ENCODE measurements at places on chromosomes 6 and 20.

GRCh38 chr6:167161851-167162467 lies 4.2 kb upstream of the GPR31 start:
- no peak overlapping the region for H3K27ac ChIP-seq

- H3K4me3 ChIP-seq: no peak overlapping the region
- no peak for DNase-seq
- H3K36me3 ChIP-seq: no peaks in the 10 kb centered on the region
- no peaks in the 10 kb centered on the region for H3K27me3 ChIP-seq
- no peak overlapping the region for H3K27ac ChIP-seq
These were observed 21.0 kb downstream of the PHACTR3 start for GRCh38 chr20:59625214-59625922.

DNA sequence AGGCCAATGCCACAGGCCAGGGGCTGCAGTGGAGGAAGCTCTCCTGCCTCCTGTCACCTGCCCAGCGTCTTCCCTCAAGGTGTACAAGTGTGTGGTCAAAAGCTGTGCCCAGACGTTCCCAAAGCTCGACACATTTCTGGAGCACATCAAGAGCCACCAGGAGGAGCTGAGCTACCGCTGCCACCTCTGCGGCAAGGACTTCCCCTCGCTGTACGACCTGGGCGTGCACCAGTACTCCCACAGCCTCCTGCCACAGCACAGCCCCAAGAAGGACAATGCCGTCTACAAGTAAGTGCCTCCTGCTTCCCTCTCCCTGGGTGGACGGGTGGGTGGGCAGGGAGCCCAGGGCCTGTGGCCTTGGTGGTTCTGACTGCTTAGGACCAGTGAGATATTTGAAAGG lies 38.2 kb downstream of the ZNF341 start:
- DNase-seq: no peak
- no peaks in the 10 kb centered on the region for H3K27me3 ChIP-seq
- H3K27ac ChIP-seq: no peak overlapping the region
- no peaks in the 10 kb centered on the region for H3K36me3 ChIP-seq
- H3K4me1 ChIP-seq: no peaks in the 10 kb centered on the region

DNA sequence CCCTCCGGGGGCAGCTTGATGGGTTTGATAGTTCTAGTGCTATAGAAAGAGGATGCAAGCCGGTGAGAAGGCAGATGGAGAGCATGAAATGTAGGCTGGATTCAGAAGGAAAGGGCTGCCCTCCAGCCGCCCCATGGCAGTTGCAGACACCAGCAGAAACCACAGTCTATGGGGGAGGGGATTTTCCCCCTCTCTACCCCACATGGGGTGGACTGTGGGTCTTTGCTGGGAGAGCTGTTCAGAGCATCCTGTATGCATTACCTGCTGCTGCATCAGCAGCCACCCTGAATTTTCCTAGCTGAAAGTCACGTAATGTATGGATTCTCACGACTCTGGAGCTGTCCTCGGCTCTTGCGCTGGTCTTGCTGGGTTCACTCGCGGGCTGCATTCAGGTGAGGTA lies 48.8 kb upstream of the CST5 start:
- H3K36me3 ChIP-seq: no peaks in the 10 kb centered on the region
- H3K4me3 ChIP-seq: no peak overlapping the region

DNA sequence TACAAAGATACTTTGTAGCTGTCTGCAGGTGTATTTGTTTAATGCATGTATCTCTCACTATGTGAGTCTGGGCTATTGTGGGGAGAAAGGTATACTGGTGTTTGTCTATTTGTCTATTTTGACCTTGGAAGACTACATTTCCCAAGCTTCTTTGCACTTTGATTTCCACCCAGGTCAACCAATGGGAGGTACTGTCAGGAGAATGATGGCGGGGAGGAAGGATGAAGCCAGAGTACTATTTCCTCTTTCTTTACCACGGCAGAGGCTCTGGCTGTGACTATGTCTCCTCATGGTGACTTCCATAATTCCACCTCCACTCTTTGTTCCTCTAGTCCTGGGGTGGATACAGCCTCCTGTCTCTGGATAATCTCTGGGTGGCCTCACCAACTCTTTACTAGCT lies 23.1 kb downstream of the LBP start:
- no peaks in the 10 kb centered on the region for H3K36me3 ChIP-seq
- H3K4me1 ChIP-seq: no peaks in the 10 kb centered on the region
- DNase-seq: peak; percentile 12
- H3K27me3 ChIP-seq: peaks cover 17% of the 10 kb centered on the region
- no peak overlapping the region for H3K4me3 ChIP-seq
- H3K27ac ChIP-seq: no peak overlapping the region

GRCh38 chr6:165626711-165627110 lies 36.3 kb downstream of the PDE10A start:
- H3K27ac ChIP-seq: no peak overlapping the region
- no peaks in the 10 kb centered on the region for H3K4me1 ChIP-seq
- H3K4me3 ChIP-seq: no peak overlapping the region
- no peaks in the 10 kb centered on the region for H3K36me3 ChIP-seq

- H3K27ac ChIP-seq: no peak overlapping the region
- H3K4me1 ChIP-seq: no peaks in the 10 kb centered on the region
- H3K27me3 ChIP-seq: no peaks in the 10 kb centered on the region
These were observed 86.3 kb upstream of the PROKR2 start for GRCh38 chr20:5402903-5403531.

GRCh38 chr20:63351811-63352591 lies 9.1 kb downstream of the CHRNA4 start:
- no peaks in the 10 kb centered on the region for H3K36me3 ChIP-seq
- DNase-seq: no peak
- H3K4me1 ChIP-seq: no peaks in the 10 kb centered on the region
- H3K4me3 ChIP-seq: no peak overlapping the region
- no peak overlapping the region for H3K27ac ChIP-seq

DNA sequence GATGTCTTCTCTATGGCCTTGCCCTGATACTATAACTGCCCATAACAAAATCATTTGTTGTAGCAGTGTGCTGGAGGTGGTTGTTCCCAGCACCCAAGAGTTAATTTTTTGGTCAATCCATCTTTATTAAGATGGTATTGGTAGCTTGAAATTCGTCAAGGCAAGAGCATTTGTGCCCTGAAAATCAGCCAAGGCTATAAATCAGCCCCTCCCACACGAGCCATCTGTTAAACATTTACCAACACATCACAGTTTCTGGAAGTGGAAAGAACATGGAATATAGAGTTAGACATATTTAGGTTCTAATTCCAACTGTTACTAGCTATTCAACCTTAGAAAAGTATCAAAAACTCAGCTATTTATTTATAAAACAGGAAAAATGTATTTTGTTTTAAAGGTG lies 888.4 kb upstream of the GJE1 start:
- no peak overlapping the region for H3K4me3 ChIP-seq
- H3K36me3 ChIP-seq: no peaks in the 10 kb centered on the region
- no peaks in the 10 kb centered on the region for H3K27me3 ChIP-seq
- H3K27ac ChIP-seq: no peak overlapping the region

- no peak for DNase-seq
- H3K27ac ChIP-seq: no peak overlapping the region
- no peaks in the 10 kb centered on the region for H3K27me3 ChIP-seq
- no peak overlapping the region for H3K4me3 ChIP-seq
These were observed 3.0 kb upstream of the FBXO9 start for GRCh38 chr6:53062169-53062539.

- no peaks in the 10 kb centered on the region for H3K36me3 ChIP-seq
- no peaks in the 10 kb centered on the region for H3K27me3 ChIP-seq
- peaks cover 7% of the 10 kb centered on the region for H3K4me1 ChIP-seq
- H3K4me3 ChIP-seq: no peak overlapping the region
- H3K27ac ChIP-seq: no peak overlapping the region
These were observed 44.3 kb upstream of the FAM83D start for GRCh38 chr20:38881806-38882440.

DNA sequence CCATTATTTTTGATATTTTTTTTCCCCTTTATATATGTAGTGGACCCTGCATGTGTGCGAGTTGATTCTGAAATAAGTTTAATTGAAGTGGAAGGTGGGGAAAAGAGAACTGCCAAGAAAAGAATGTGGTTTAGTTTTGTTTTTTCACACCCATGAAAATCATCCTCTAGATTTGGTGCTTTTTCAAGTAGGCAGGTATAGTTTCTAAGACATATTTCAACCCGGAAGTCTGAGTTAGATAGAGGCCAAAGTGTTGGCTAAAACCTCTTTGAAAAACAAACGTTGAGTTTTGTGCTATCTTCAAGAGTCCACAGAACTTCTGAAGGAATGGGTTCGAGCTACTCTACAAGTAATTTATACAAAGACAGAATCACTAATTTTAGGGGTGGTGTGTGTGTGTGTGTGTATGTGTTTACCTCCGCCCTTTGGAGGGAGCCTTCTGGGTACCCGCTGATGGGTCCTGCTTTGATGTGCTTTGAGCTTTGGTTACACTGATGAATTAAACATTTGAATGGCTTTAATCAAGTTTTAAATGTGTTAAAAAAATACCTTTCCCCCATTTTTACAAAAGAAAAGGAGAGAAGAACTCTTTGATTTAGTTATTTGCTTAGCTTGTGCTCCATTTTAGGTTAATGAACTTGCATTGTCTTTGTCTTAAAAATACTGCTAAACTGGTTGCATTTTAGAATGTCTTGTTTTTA lies 2.5 kb downstream of the RREB1 start:
- H3K27me3 ChIP-seq: no peaks in the 10 kb centered on the region
- no peak overlapping the region for H3K4me3 ChIP-seq
- no peak for DNase-seq
- H3K27ac ChIP-seq: no peak overlapping the region

- no peak overlapping the region for H3K4me3 ChIP-seq
- H3K27ac ChIP-seq: no peak overlapping the region
- H3K36me3 ChIP-seq: no peaks in the 10 kb centered on the region
- DNase-seq: no peak
These were observed 427.9 kb downstream of the CD83 start for GRCh38 chr6:14545496-14545895.

GRCh38 chr20:45429618-45430017 lies 13.7 kb downstream of the PIGT start:
- H3K27me3 ChIP-seq: no peaks in the 10 kb centered on the region
- no peak for DNase-seq
- no peak overlapping the region for H3K4me3 ChIP-seq
- no peak overlapping the region for H3K27ac ChIP-seq
- peaks cover 3% of the 10 kb centered on the region for H3K4me1 ChIP-seq
- no peaks in the 10 kb centered on the region for H3K36me3 ChIP-seq

GRCh38 chr6:13474787-13475186 lies 12.6 kb downstream of the GFOD1 start:
- DNase-seq: no peak
- no peak overlapping the region for H3K27ac ChIP-seq
- no peak overlapping the region for H3K4me3 ChIP-seq
- H3K27me3 ChIP-seq: no peaks in the 10 kb centered on the region

- peaks cover 7% of the 10 kb centered on the region for H3K4me1 ChIP-seq
- no peak for DNase-seq
- H3K27ac ChIP-seq: no peak overlapping the region
- no peaks in the 10 kb centered on the region for H3K36me3 ChIP-seq
These were observed 22.1 kb upstream of the ARHGAP18 start for GRCh38 chr6:129732034-129732433.

- H3K36me3 ChIP-seq: peaks cover 12% of the 10 kb centered on the region
- H3K4me1 ChIP-seq: peaks cover 17% of the 10 kb centered on the region
- H3K27ac ChIP-seq: no peak overlapping the region
- peak; percentile 28 for DNase-seq
- H3K4me3 ChIP-seq: peak overlapping the region; percentile 44
These were observed 640 bp downstream of the NFS1 start for GRCh38 chr20:35698298-35699126.

- H3K27ac ChIP-seq: no peak overlapping the region
- H3K4me1 ChIP-seq: no peaks in the 10 kb centered on the region
- H3K36me3 ChIP-seq: no peaks in the 10 kb centered on the region
- no peak for DNase-seq
- no peaks in the 10 kb centered on the region for H3K27me3 ChIP-seq
These were observed 648.4 kb upstream of the EYS start for GRCh38 chr6:66355471-66355870.

DNA sequence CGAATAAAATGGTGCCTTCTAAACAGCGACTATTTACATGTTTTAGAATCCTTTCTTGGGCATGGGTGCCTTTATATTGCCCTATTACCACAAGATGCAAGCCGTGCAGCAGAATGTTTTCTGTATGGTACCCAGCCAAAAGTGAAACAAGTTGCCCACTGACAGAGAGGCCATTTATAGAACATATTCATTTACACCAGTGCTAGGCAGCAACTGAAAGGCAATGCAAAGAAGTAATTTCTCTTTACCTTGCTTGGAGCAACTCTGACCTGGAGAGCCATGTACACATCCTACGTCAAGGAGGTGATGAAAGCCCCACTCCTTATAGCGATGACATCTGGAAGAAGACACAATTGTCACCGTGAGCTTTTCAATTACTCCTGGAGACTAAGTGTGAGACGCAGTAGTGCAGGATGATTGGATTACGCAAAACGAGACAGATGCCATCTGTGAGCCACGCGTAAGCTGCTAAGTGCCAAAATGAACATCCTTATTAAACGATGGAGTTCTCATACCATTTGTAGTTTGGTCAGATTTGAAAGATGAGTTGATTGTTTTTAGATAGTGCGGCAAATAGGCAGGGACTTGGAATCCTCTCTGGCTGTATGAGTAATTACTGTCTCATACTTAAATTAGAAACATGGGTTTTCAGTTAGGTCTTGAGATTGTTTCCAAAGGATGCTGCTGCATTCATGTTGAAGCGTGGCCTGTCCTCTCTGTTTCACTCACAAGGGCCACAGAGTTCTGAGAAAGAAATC lies at the start of gene TMEM244:
Gene TMEM244, minus strand, starts transcription at position 408 of the 758 bp plus-strand sequence. Its CDS starts 127 bp downstream, at position 281.
- H3K36me3 ChIP-seq: no peaks in the 10 kb centered on the region
- H3K4me3 ChIP-seq: no peak within 1 kb of the TSS
- H3K27ac ChIP-seq: no peak within 1 kb of the TSS
- H3K27me3 ChIP-seq: no peaks in the 10 kb centered on the region
- H3K4me1 ChIP-seq: no peaks in the 10 kb centered on the region

DNA sequence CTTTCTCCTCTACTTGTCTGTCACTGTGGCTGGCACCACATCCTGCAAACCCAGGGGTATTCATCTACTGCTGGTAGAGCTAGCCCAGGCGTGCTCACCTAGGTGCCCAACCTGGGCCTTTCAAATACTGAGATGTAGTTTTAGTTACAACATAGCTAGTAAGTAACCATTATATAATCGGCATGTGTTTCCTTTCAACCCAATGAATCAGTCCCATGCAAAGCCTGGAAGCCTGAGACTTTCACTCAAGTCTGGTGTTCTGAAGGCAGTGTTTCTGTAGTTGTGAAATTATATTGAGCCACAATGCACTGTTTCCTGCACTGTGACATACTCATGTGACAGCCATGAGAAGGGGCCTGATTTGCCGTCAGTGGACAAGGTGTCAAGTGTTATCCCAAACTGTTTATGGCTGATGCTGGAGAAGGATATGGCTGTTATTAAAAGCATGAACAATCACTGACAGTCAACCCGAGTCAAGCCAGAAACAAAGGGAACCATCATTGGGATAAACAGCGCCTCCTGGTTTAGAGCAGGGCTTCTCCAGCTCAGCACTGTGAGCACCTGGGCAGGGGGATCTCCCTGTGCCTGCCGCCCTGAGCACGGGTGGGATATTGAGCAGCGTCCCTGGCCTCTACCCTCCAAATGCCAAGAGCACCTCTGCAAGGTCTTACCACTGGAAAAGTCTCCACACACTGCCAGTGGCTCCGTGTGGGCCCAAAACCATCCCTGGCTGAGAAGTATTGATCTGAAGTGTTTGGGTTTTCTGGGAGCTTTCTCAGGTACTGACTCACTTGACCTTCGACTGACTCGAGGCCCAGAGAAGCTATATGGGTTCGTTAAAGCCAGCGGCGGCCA lies 1.6 kb downstream of the PSMA7 start:
- H3K27me3 ChIP-seq: no peaks in the 10 kb centered on the region
- peak overlapping the region; percentile 80 for H3K4me3 ChIP-seq
- peaks cover 29% of the 10 kb centered on the region for H3K36me3 ChIP-seq
- peak overlapping the region; percentile 88 for H3K27ac ChIP-seq
- DNase-seq: peak; percentile 37

All from endothelial cell of umbilical vein (primary cell).